DMS153 (cell line): ENCODE measurements at places on chromosomes 3 and 15.

DNA sequence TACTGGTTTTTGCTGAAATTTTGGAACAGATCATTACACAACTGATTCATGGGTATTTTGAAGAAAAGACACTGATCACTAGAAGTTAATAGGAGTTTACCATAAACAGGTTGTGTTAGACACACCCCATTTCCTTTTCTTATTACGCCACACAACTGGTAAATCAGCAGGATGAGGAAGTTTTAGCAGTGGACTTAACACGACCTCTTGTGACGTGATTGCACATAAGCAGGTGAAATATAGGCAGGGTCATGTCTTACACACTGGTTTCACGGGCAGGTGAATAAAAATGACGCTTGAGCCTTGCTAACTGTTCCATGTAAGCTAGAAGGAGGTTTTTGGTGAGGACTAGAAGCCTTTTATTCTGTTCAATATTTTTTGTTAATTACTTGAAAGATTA is 27.1 kb upstream of the TPRG1 start:
- DNase-seq, result peak; percentile 84

- DNase-seq, result no peak
Observed at GRCh38 chr15:43516185-43516584, 1.2 kb upstream of the MAP1A start.

DNA sequence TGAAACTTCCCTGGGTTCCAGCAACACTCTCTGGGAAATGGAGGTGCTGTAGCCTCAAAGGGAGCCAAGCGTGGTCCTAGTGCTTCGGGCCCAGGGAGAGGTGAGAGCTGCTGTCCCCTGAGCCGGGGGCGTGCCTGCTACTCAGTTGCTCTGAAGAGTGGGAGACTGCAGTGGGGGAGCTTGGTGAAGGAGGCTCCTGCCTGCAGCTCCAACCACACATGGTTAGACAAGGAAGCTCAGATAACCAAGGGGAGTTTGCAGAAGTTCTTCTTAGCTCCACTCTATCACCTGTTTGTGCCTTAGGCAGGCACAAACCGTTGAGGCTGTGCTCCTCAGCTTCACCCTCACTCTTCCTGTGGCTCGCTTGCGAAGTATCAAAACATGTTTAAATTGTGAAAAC is 53.6 kb upstream of the TRPM1 start:
- no peak for DNase-seq

DNA sequence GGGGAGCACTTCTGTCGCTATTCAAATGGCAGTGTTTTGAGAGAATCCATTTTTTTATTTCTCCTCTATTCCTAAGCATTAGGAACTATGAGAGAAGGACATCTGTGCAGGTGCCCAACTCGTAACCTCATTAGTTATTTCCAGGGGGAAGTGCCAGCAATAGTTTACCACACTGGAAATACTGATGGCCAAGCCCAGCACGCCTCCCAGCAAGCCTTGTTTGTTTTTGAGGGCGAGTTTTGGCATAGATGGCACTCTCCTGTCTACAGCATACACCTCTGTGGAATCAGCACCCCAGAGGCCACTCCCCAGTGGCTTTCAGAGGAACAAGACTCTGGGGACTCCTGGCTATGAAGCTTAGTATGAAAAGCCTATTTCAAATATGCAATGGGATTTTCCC is 36.6 kb downstream of the FAN1 start:
- DNase-seq, result no peak

GRCh38 chr15:96560246-96560895 is 229.9 kb downstream of the NR2F2 start:
- no peak for DNase-seq

DNA sequence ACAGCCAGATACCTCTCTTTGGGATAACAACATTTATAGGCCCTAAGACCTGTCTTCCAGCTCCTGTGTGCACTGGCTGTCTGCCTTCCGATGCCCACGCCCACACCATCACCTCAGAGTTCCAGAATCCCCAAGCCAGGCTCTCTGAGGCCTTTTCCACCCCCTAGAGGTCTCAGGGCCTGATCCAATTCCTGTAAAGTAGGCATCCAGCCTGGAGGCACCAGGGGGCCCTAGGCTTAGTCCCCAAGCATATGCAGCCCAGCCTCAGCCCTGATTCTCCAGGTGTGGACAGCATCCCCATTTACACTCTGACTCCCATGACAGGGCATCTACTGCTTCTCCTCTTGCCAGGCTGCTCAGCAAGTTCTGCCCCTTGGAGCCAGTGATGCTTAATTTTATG is 72.7 kb upstream of the CORO2B start:
- DNase-seq, result no peak

DNA sequence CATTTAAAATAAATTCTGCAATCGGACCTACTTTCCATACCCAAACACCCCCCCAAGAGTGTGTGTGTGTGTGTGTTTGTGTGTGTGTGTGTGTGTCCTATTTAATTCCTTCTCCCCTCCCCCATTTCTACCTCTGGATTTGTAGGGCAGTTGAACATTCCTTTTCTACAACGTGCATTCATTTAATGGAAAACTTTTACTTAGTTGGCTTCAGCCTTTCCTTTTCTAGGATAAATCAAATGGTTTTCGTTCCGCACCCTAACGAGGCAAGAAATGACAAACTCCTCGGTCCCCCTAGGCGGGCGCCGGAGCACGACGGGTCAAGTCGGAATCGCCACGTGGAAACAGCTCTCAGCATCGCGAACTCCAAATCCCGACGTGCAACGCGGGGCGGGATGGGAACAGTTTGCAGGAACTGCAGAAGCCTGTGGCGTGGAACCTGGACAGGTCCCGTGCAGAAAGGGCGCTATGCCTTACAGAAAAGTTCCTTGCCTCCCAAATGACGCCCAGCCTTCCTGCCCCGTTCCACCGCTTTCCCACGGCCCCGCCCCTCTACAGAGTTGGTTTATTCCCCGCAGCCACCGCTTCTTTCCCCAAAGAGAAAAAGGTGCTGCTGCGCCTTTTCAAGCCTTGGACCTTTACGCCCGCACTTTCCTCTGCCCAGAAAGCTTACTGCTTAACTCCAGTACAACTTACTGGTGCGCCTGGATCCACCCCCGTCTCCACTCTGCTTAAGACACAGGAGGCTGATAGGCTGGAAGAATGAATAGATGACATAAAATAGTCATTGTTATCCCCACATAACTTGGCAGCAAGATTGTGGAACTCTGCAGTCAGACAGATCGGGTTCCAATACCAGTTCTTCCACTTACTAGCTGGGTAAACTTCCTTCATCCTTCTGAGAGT is 1.1 kb upstream of the EIF2B5 start:
- DNase-seq, result peak; percentile 65

DNA sequence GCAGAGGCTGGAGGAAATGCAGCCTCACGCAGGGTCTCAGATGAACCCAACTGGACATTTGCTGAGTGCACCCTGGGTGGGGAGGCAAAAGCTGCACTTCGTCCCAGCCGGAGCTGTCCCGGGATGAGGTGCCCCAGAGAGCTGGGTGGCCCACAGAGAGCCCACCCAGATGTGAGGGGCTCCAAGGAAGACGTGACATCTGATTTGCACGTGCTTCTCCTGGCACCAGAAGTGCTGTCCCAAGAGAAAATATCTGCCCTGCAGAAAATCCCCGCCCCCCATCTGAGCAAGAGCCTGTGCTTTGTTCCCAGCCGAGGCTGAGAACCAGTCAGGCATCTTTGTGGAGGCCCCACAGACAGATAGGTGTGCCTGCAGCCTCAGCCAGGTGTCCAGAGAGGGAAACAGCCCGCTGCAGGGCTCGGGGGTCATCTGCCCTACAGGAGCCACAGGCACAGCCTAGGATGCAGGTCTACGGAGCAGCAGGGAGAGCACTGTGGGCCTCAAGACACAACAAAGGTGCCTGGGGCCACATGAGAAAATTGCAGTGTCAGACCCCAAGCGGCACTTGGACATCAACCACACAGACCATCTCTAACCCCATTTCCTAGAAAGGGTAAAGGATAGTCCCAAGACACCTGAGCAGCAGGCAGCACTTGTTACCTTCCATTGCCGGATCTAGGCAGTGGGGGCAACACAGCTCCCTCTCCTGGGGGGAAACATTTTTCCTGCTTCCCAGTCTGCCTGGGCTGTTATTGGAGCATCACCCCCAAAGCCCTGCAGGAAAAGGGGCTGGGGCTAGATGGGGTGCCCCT is 5.8 kb downstream of the TMIE start:
- no peak for DNase-seq

DNA sequence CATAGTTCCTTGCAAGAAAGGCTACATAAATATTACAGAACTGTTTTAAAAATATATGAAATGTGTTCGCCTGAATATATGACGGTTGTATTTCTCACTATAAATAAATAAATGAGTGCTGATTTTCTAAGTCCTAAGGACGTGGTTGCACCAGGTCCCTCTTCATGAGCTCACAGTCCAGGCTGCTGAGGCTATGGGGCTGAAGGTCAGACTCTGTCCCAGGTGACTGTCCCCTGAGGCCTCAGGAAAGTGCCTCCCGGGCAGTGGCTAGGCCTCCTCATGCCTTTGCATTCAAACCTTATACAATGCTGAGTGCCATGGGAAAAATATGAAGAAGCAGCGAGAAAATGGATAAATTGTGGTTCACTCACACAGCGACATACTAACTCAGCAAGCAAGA is 43.5 kb upstream of the SSR3 start:
- no peak for DNase-seq

GRCh38 chr15:39785139-39785538 is 2.5 kb upstream of the FSIP1 start:
- DNase-seq, result no peak

GRCh38 chr3:71018799-71019198 is 564.7 kb downstream of the FOXP1 start:
- DNase-seq, result no peak

DNA sequence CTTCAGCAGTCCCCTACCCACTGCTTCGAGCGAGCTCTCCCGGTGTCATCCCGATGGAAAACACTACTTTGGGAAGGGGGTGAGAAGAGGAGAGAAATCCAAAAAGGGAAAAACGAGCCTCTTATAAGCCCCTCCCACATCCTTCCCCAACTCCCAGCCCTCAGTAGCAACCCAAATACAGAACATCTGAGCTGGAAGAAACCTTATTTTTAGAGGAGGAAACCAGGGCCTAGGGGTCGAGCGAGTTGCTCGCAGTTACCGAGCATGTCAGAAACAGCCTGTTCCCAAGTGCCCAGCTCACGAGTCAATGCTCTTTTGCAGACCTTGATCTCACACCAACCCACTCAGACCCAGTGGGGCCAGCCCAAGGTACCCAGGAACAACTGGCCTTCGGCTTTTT is 14.2 kb downstream of the RBPMS2 start:
- no peak for DNase-seq

- DNase-seq, result peak; percentile 29
Observed at GRCh38 chr3:117630885-117631284, 921.3 kb downstream of the TUSC7 start.

DNA sequence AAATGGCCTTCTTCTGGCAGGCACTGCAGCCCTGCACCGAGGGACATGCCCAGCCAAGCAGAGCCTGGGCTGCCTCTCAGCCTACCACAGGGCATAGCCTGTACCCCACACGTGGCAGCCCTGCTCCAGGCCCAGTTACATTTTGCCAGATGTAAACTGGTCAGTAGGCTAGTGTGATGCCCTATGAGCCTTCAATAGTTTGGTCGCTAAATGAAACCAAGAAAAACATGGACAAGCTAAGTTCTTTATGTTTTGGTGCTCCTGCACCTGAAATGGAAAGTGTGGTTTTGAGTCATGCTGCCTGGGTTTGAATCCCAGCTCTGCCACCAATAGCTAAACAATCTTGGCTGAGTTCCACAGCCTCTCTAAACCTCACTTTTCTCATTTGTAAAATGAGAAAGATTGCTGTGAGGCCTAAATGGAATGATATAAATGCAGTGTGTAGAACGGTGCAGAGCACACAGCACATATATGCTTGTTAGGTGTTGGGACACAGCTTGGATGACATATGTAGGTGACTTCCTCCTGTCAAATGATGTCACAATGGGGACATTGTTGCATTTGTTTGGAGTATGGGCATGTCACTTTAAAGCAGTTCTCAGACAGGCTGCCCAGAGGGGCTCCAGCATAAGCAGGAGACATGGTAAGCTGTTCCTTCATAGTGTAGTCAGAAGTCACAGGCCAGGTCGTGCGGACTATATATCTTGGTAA is 57.4 kb downstream of the ZBTB38 start:
- DNase-seq, result no peak

DNA sequence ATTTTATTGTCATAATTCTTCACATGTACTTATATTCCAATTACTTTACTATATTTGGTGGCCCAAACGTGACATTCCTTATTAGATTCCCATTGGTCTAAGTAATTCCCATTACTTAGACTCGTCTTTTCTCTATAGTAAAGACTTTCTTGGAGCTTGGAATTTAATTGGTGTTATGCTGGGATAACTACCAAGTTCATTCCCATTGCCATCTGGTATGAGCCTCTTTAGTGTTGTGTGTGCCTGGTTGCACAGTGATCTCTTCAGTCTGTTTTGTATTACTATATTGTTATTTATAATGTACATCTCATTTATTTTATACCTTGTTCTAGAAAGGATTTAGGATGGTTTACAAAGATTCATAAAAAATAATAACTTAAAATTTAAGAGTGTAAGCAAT is 27.8 kb downstream of the TMEM108 start:
- no peak for DNase-seq

DNA sequence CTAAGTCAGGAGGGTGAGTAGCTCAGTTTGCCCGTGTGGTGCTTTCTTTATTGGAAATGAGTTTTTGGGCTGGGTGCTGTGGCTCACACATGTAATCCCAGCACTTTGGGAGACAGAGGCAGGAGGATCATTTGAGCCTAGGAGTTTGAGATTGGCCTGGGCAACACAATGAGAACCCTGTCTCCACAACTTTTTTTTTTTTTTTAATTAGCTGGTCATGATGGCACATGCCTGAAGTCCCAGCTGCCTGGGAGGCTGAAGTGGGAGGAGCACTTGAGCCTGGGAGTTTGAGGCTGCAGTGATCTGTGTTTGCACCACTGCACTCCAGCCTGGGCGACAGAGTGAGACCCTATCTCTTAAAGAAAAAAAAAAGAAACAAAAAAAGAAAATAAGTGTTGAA is 174.9 kb downstream of the NSMCE3 start:
- no peak for DNase-seq

DNA sequence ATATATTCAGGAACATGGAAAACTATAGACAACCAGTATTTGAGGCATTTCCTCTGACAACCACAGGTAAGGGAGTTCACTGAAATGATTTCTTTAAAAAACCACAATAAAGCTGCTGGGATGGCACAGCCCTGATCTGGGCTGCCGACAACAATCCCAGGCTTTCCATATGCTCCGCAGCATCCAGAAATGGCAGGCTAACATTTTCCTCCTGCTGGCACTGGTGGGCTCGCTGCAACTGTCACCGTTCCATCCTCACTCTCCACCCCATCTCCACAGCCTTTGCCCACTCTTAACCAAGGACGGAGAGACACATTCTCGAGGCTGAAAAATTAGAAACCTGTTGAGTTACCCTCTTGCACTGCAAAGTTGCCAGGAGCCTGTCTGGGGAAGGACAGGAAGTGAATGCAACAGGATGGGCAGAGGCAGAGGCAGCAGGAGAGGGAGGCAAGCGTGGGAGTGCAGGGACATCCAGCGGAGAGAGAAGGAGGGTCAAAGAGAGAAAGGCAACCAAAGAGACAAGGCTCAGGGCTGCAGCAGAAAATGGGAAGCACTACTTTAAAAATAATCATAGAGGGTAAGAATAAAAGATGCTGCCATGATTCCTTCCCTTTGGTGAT is 79.0 kb upstream of the ARRDC4 start:
- no peak for DNase-seq

GRCh38 chr3:113575206-113575605 is 42.9 kb downstream of the SIDT1 start:
- DNase-seq, result no peak
